ENCODE measurements at places on chromosomes 12 and 14.

DNA sequence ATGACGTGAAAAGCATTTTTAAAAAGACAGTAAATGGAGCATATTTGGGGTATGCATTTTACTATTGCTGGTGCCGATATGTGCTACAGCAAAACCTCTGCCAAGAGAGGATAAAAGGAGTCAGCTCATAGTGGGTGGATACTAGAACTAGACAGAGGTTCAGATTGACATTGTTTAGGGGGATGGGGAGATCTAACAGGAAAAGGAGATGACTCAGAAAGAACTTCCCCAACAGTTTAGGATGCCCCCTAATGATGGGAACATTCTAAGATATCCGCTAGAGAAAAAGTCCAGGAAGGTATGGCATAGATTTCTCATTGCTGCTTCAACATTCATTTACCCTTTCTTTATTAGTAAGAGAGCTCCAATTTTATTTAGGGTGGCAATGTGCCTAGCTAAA is 110.5 kb upstream of the CLEC14A start:
- DNase-seq = no peak

DNA sequence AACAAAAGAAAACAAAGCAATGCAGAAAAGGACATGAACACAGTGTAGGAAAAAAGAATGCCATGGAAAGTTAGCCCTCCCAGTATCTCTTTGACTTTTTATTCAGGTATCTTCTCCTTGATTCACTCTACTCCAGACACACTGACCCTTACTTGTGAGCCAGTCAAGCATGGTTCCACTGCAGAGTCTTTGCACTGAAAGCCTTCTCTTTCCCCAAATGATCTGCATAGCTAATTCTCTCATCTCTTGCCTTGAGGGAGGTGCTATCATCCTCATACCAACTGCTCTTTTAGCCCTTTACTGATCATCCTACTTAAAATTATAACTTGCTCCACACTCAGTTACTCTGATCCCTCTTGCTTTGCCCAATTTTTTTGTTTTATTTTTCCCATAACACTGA is 101.2 kb upstream of the SLC16A7 start:
- DNase-seq = no peak

DNA sequence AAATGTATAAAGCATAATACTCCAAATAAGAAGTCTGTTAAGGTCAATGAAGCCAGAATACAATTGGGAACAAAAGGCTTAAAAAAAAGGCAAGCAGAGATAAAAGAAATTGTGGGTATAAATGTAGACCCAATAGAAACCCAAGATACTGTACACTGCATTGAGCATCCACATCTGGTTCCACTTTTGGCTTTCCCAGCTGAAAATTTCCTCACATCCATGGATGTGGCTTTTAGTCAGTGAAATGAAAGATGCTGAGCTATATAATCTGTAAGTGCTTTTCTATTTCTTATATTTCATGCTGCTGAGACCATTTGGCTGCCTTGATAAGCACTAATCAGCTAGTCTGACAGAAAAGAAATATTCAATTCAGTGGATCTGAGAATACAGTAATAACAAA is 83.5 kb downstream of the PTPRR start:
- no peak for DNase-seq

DNA sequence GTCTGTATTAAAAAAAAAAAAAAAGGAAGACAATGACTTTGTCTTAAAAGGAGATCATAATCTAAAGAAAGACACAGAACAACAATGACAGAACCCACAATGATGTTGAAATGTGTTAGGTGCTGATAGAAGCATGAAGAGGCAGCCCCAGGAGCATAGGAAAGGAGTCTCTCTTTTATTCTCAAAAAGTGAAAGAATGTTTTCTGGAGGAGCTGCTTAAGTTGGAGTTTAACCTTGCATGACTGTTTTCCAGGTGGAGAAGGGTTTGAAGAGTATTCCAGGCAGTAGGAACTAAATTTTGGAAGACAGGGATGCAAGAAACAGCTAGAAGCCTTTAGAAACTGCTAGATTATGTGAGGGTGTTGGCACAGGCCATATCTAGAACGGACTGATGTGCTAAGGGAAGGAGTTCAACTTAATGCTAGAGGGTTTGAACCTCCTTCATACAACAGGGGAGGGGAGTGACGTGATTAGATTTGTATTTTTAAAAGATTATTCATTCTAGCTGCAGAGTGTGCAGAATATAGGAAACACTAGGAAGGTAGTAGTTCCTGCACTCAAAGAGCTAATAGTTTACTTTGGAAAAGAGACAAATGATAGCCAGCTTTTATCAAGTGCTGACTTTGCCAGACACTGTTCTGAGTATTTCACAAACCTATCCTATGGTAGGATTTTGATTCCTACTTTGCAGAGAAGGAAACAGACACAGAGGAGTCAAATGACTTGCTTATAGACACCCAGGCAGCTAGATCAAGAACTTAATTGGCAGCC is 4.6 kb upstream of the RPL6 start:
- DNase-seq = no peak

DNA sequence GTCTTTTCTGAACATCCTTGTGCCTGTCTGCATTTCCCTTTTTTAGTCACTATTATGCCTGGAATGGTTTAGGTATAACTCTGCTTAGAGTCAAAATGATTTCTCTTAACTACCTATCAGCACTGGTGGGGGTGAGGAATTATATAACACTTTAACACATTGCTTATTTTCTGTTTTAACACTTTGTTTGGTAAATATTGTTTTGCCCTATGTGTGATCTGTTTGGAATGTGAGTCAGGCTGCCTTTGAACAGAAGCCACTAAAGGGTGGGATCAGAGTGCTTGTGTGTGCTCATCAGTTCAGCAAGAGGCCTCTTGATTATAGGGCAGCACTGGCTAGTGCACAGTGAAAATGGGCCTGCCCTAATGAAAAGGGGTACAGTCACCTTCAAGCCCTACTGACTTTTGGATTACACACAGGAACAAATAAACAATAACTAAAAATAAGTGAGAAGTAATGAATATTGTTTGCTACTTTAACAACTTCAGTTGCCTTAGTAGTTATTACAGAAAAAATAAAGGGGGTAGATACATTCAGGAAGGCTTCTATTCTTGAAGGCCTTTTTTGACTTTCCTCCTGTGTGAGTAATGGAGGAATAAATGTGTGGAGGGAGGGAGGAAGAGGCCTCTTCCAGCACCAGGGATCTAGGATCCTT is 23.2 kb downstream of the NGDN start:
- no peak for DNase-seq

GRCh38 chr14:64812412-64812811 is 67.3 kb downstream of the SPTB start:
- peak; percentile 71 for DNase-seq

- no peak for DNase-seq
Observed at GRCh38 chr14:70845601-70846000, 36.3 kb upstream of the MAP3K9 start.

DNA sequence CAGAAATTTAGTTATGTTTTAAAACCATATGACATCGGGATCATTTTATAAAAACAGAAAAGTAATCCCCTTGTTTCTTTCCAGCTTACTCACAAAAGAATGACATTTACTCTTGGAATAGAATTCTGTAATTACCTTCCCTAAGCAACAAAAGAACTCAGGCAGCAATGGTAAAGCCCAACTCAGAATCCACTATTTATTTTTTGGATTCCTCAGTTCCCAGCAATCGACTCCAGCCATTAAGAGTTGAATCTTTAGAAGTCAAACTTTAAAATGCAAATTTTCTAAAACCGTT is 65.9 kb downstream of the FOXN3 start:
- no peak for DNase-seq

DNA sequence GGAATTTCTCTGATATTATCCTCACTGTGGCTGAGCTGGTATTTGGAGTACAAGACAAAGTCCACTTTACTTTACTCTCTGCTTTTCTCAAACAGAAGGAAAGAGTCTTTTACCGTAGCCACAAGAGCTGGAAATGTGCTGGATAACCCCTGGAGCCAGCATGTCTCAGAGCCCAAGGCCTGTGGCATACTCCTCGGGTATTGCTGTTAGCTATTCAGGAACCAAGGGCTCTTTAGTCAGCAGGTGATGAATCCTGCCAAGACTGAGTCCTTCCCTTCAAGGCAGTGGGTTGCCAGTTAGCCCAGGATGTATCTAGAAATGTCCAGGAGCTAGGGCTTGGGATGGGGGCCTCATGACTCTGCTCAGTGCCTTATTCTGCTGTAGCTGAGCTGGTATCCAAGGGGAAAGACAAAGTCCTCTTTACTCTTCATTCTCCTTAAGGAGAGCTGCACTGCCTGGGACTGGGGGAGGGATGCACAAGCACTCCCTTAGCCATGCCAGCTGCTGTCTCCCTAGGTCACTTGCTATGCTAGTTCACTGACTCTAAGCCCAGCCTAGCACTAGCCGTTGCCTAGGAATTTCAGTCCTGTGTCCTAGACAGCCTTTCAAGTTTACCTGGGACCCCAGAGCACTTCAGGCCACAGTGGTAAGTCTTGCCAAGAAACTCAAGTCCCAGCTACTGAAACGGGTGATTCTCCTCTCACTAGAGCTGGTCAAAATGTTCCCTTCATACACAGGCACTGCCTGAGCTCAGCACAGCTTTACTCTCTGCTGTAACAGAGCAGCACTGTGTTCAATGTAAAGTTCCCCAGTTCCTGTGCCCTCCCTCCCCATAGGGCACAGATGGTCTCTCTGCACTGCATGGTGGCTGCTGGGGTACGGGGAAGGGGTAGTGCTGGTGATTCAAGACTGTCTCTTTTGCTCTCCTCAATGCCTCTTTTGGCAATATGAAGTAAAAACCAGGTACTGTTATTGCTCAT is 136.4 kb downstream of the SLC35F4 start:
- no peak for DNase-seq

- DNase-seq = no peak
Observed at GRCh38 chr14:89724628-89724960, 229.9 kb downstream of the EFCAB11 start.

GRCh38 chr12:71691504-71692129 is 5.7 kb downstream of the TMEM19 start:
- no peak for DNase-seq

- DNase-seq = no peak
Observed at GRCh38 chr12:118541934-118542333, 165.6 kb downstream of the SUDS3 start.

DNA sequence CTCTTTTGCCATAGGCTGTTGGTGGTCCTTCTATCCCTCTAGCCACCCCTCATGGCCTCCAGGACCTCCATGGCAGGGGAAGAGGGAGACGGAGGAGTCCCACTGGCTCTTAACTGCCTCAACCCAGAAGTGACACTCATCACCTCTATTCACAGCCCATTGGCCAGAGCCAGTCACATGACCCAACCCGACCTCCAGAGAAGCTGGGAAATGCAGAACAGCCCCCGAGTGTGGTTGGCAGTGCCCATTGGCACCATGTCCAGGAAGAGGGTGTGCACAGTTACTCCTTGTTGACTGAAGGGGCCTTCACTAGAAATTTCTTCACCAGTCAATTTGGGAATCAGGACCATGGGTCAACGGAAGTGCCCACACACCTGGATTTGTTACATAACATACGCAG is 17.0 kb upstream of the BCL11B start:
- DNase-seq = no peak

- DNase-seq = peak; percentile 82
Observed at GRCh38 chr14:20609215-20610001, 18.2 kb upstream of the RNASE12 start.

DNA sequence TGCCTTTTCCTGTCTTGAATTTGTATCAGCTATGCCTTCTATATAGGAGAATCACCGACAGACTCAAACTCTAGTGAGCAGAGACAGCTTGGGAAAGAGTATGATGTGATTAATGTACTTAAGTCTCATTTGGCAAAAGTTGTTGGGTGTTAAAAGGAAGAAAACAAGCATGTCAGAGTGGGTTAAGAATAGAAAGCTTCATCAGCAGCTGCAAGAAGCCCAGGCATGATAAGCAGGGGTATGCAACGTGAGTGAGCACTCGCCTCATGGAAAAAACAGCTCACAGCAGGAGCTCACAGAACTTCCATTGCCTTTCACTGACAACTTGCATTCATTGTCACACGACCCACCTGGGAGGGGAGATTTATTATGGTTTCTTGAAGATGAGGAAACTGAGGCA is 35.9 kb upstream of the WNK1 start:
- no peak for DNase-seq

DNA sequence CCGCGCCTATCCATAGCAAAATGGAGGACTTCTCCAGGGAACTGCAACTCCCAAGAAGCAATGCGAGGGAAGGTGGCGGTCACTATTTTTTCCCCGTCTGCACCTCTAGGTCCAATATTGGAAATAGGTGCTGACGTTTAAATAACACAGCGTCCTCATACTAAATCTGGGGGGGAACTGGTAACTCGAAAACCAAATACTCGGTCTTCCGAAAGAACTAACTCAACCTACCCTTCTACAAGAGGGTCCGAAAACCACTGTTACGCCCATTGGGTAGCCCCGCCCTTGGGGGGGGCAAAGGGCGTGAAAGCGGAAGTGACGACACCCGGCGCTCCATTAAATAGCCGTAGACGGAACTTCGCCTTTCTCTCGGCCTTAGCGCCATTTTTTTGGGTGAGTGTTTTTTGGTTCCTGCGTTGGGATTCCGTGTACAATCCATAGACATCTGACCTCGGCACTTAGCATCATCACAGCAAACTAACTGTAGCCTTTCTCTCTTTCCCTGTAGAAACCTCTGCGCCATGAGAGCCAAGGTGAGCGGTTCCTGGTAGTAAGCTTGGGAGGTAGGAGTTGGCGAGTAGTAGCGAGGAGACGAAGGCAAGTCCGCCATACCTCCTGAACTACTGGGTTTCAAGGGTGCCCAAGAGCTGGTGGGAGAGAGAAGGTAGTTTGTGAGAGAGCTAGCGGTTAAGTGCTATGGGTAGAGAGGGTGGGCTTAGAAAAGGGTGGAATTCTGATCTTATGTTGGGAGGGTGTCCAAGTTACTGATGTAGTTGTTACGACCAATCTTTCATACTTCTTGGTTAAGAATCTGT is at the start of gene RPL41:
TSS of gene RPL41 (plus strand) at position 367 of the 815 bp plus-strand sequence.
- DNase-seq = peak; percentile 91

GRCh38 chr14:77356899-77357298 is 20.0 kb downstream of the TMED8 start:
- no peak for DNase-seq

- DNase-seq = no peak
Observed at GRCh38 chr12:44307506-44308168, 471.8 kb downstream of the TMEM117 start.

- no peak for DNase-seq
Observed at GRCh38 chr12:97216848-97217247, 245.8 kb upstream of the RMST start.

DNA sequence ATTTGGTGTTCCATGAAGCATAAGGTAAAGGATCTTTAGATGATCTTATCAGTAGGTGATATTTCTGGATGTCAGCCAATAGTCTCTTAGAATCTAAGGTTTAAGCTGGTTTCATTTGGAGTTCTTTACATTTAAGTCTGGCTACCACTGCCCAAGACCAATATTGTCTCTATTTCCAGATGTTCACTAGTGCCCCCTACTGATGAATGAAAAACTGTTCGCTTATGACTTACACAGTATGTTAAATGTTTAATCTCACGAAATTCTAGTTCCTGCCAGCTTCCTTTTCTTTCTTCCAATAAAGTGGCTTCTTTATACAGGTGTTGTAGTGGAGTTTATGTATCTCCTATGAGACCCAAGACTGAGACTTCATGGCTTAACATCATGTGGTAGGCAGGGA is 31.8 kb upstream of the MIS18BP1 start:
- no peak for DNase-seq

Measured in Caco-2 (cell line).